Stimulated activated CD4-positive, alpha-beta T cell treated with anti-CD3 and anti-CD28 coated beads, Interleukin-4, amount 100 ng/mL, for 24 hours (primary cell): ENCODE measurements at places on chromosomes 7 and 10.

DNA sequence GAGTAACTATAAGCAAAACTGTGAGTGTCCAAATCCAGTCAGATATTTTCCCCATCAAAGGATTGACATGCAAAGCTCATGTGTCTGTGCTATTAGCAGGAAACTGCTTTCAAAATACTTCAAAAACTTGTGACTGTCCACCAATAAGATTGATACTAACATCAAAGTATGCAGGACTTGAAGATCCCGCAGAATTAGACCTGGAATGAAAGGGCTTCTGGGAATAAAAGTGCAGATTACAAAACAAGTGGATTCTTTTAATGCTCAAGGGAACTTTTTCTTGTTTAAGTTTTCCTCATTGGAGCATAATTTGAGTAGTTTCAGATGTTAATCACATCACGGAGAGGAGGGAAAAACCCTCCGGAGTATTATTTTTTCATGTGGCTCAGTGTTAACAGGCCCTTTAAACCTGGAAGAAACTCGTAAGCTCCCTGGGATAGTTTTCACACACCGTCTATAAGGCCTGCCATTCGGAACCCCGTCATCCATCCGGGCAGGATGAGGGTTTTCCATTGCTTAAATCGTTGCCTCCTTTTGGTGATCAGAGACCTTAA, 33.9 kb upstream of the MKX start:
- no peak for DNase-seq

DNA sequence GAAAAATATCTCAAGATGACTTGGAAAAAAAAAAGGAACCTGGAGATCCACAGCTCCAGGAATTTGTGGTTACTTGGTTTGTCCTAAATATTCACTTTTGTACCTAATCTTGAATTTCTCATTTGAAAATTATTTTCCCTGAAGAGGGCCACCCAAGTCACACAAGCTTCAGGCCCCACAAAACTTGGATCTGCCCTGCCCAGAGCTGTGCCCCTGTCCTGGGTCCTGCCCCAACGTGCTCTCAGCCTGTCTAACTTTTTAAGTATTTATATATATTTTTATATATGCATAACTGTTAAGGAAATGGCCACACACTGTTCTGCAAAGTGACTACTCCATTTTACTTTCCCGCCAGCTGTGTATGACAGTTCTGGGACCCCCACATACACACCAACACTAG, 123.5 kb downstream of the ARHGAP22 start:
- no peak for DNase-seq

- no peak for DNase-seq
Measured at GRCh38 chr7:107111196-107111595, 57.6 kb upstream of the HBP1 start.

- no peak for DNase-seq
Measured at GRCh38 chr10:47354165-47354564, 6.0 kb downstream of the RBP3 start.

DNA sequence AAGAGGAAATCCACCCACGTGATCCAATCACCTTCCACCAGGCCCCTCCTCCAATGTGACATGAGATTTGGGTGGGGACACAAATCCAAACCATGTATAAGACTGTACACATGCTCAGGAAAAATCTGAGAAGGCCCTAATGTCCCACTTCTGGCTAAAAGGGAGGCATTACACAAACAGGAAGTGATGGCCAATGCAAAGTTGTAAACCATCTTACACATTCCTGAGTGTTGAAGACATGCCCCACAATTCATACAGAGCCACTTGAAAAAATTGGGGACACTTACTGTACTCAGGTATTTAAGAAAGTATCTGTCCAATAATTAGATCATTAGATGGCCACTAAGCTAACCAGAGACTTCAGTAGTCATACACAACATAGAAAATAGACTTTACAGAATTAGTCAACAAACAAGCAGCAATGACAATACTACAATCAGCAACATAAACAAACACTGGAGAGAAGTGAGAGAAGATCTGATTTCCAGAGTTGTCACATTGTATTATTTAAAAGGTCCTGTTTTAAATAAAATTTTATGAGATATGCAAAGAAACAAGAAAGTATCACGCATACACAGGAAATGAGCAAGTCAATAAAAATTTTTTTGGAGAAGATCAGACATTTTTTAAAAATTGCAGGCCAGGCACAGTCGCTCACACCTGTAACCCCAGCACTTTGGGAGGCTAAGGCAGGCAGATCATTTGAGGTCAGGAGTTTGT, 143.3 kb downstream of the DGKI start:
- DNase-seq, result no peak

- DNase-seq, result no peak
Measured at GRCh38 chr7:130144312-130145171, 60.7 kb downstream of the TMEM209 start.

DNA sequence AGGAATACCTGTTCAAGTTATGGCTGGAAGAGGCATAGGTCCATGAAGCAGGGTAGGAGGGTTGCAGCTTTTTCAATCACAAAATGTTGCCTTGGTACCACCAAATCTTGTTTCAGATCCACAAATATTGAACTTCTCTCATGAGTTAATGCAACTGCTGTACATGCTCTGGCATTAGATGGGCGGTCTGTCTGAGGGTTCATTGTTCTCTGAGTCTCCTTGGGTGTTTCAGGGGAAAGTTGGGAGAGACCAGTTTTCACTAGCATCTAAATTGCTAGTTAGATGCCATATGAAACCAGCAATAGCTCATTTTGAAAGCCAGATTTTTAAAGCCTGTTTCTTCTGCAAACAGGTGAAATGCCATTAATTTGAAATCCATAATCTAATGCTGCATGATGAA, 27.8 kb upstream of the ELMO1 start:
- DNase-seq, result no peak

- DNase-seq, result no peak
Measured at GRCh38 chr10:103691723-103692435, 163.5 kb downstream of the SH3PXD2A start.

DNA sequence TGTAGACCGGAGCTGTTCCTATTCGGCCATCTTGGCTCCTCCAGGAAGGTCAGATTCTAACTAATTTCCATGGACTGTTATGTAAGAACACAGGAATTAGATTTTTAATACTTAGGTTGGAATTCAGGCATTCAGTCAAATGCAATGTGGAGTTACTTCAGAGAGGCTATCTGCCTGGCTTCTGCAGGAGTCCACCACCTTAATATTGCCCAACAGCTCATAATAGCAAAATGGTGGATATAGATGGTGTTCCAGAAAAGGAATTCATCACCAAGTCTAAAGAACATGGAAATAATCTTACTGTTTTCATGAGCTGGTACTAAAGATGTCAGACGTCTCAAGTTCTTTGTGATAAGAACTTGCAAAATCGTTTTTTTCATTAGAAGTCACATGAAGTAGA, 39.5 kb downstream of the CRHR2 start:
- no peak for DNase-seq

DNA sequence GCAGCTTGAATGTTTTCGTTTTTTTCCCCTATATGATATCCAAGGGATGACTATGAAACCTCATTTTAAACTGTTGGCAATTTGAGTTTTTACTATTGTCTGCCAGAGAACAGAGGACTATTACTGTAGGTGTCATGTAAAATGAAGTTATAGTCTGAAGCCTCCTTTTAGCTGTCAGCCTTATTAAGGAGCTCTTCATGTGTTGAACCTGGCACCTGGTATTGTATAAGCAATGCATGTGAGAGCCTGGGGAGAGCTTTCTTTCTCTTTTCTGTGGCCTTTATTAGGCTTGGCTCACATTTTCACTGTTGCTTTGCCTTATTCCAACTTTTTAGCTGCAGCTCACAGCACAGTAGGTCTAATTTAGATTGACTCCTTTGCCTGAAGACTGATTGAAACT, 119.1 kb upstream of the FOXP2 start:
- no peak for DNase-seq
